Esophagus squamous epithelium (tissue), 5 donors: ENCODE measurements at places on chromosomes 4 and X. TPM values are rescaled to one million over a fixed set of nuclear protein-coding genes. Genes with fewer than 3 reads are reported as not detected.

- H3K27ac ChIP-seq, result no peak overlapping the region
- no peaks in the 10 kb centered on the region for H3K36me3 ChIP-seq
- no peak overlapping the region for H3K4me3 ChIP-seq
- no peak for DNase-seq
Measured at GRCh38 chr4:54954656-54955388, 170.6 kb downstream of the KDR start.

IRS4 gene
- not detected for total RNA-seq

DNA sequence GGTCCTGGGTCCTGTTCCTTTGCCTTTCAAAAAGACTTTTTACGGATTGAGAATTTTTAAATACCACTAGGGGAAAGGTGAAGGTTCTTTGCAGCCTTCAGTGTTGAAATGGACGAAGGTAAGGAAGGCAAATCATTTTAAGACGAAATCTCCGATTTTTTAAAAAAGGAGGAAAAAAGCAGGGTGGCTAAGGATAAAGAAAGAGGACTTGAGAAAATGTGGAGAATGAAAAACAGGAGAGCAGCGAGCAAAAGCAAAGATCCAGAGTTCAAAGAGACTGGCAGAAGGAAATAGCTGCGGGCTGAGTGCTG, 314 bp downstream of the EPHA5 start:
- no peaks in the 10 kb centered on the region for H3K36me3 ChIP-seq
- peak overlapping the region; percentile 29 for H3K4me3 ChIP-seq
- no peak overlapping the region for H3K27ac ChIP-seq

SSX3 gene
- not detected for total RNA-seq

OTC gene
- 0.15 TPM for total RNA-seq

- no peak overlapping the region for H3K4me3 ChIP-seq
- no peaks in the 10 kb centered on the region for H3K36me3 ChIP-seq
- no peaks in the 10 kb centered on the region for H3K27me3 ChIP-seq
- H3K4me1 ChIP-seq, result no peaks in the 10 kb centered on the region
- H3K27ac ChIP-seq, result no peak overlapping the region
Measured at GRCh38 chr4:180437601-180438000, 1805.6 kb upstream of the TENM3 start.

SPANXN5 gene
- not detected for total RNA-seq

DNA sequence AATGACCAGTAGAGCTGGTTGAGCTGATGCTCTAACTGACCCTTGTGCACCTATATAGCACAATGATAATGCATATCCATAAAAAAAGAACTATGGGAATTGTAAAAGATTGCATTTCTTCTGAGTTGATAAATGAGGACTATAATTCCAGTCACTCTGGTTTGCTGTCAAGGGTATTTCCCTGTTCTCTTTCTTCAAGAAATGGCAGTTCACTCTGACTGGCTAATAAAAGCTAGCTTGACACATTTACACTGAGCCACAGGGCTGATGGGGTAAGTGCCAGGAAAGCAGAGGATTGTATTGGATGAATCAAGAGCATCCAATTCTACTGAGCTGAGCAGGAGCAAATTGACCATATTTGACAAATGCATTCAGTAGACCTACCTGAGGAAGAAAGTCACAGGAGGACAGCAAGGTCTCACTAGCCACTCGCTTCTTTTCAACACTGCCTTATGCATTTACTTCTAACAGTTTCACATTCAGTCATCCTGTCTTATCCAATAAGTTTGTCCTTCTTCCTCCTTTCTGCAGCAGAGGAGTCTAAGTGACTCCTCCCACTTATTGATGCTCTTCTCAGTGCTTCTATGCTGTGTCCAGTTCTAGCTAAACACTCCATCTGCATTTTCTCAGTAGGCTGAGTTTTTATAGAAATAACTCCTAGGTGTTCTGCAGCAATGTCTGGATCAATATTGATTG, 43.0 kb downstream of the RBMX2 start:
- H3K4me1 ChIP-seq, result no peaks in the 10 kb centered on the region
- H3K27ac ChIP-seq, result no peak overlapping the region
- DNase-seq, result no peak

DNA sequence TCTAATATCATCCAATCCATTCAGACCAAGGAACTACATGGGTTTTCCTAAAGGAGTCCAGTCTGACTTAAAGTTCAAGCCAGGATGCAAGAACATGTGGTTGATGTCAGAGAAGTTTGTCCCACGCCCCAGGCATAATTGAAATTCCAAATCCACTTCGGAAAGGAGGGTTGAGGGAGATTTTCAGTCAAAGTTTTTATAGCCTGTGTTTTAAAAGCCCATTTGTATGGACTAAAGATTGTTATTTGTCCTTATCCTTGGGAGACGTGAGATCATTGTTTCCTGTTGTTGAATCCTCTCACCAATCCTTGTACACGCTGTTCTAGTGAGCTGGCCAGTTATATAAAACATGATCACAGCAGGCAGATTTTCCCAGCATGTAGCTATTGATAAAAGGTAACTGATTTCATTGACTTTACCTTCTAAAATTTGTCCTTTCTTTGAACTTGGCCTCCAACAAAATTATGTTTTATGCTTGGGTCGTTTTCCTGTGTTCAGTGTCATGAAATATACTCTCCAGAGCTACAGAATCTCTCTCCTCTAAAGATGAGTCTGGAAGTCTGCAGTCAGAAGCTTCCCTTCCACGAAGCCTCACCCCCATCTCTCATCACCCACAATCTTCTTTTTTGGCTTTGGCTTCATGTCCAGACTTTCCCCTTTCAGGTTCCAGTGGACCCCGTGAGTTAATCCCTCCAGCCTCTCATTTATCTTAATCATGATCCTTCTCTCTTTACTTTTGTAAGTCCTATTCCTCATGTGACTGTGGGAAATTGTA, 92.9 kb downstream of the ATP10D start:
- H3K36me3 ChIP-seq, result no peaks in the 10 kb centered on the region
- H3K27ac ChIP-seq, result peak overlapping the region; percentile 71
- no peaks in the 10 kb centered on the region for H3K27me3 ChIP-seq
- DNase-seq, result no peak
- no peaks in the 10 kb centered on the region for H3K4me1 ChIP-seq

DNA sequence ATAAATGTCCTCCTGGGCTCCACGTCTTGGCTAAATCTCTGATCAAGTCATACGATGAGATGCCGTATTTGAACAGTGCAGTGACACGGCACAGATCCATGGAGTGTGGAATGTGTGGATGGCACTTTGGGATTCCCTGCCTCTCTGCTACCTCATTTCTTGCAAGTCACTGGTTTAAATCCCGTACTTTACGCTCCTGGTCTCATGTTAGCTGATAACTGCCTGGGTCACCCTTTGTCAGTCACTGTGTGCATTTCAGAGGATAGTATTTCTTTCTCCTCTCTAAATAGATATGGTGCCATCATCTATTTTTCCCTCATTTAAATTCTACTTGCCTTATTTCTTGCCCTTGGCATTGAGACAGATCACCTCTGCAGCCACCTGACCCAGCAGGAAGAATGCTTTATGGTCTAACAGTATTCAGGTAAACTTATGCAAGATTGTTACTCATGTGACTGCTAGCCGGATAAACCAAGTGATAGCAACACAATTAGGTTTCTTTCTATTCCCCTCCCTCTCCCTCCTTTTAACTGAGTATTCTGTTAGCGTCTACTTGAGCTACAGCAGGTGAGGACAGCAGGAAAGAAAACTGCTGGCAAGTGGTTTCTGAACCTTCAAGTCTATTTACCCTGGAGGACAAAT, 2.8 kb downstream of the EGF start:
- H3K4me3 ChIP-seq, result no peak overlapping the region
- no peaks in the 10 kb centered on the region for H3K27me3 ChIP-seq
- H3K36me3 ChIP-seq, result no peaks in the 10 kb centered on the region
- H3K4me1 ChIP-seq, result no peaks in the 10 kb centered on the region
- no peak overlapping the region for H3K27ac ChIP-seq

GRCh38 chr4:16505726-16506125, 279.5 kb upstream of the TAPT1 start:
- H3K27me3 ChIP-seq, result no peaks in the 10 kb centered on the region
- no peaks in the 10 kb centered on the region for H3K4me1 ChIP-seq
- H3K27ac ChIP-seq, result no peak overlapping the region

- no peaks in the 10 kb centered on the region for H3K4me1 ChIP-seq
- DNase-seq, result no peak
- no peak overlapping the region for H3K27ac ChIP-seq
- H3K27me3 ChIP-seq, result no peaks in the 10 kb centered on the region
- no peaks in the 10 kb centered on the region for H3K36me3 ChIP-seq
Measured at GRCh38 chr4:188869581-188869980, 730.3 kb downstream of the TRIML1 start.

XKRX gene
- total RNA-seq, result 3.8 TPM

GRCh38 chr4:151199319-151200190, 77.4 kb upstream of the PRSS48 start:
- H3K4me3 ChIP-seq, result no peak overlapping the region
- no peaks in the 10 kb centered on the region for H3K36me3 ChIP-seq
- no peaks in the 10 kb centered on the region for H3K27me3 ChIP-seq
- peaks cover 67% of the 10 kb centered on the region for H3K4me1 ChIP-seq
- H3K27ac ChIP-seq, result peak overlapping the region; percentile 87
- DNase-seq, result no peak

FBXO8 gene
- total RNA-seq, result 22.3 TPM

DNA sequence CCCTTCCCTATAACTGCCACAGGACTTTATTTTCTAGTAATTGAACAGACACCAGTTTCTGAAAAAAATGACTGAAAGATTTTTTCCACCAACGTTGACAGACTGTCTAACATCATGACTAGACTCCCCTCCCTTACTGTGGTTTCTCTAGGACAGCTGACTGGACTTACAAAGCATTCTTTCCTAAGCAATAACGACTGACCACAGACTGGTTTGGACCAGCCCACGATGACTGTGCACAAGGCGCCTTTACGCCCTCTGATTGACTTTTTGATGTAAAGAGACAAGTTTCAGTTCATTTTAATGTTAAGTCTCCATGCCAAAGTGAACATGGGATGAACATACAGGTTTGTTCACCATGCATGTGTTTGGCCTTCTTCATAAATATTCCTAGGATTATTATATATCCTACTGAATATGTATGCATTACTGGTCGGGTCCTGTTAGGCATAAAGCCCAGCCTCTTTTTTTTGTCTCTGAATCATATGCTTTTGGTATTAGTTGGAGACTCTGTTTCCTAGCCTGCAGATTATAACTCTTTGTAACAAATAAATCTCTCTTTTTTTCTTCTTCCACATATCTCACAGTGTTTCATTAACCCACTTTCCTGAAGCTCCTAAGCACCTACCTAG, 50.5 kb upstream of the UGT2B4 start:
- no peak overlapping the region for H3K27ac ChIP-seq
- no peaks in the 10 kb centered on the region for H3K36me3 ChIP-seq
- H3K27me3 ChIP-seq, result no peaks in the 10 kb centered on the region
- DNase-seq, result no peak
- no peaks in the 10 kb centered on the region for H3K4me1 ChIP-seq

- no peaks in the 10 kb centered on the region for H3K27me3 ChIP-seq
- no peak for DNase-seq
- no peak overlapping the region for H3K27ac ChIP-seq
- H3K36me3 ChIP-seq, result no peaks in the 10 kb centered on the region
Measured at GRCh38 chr4:13981499-13981898, 354.0 kb upstream of the BOD1L1 start.

GRCh38 chr4:5200513-5200912, 149.2 kb downstream of the STK32B start:
- no peak overlapping the region for H3K27ac ChIP-seq
- H3K4me1 ChIP-seq, result no peaks in the 10 kb centered on the region
- no peak for DNase-seq
- H3K36me3 ChIP-seq, result no peaks in the 10 kb centered on the region
- H3K27me3 ChIP-seq, result no peaks in the 10 kb centered on the region

DNA sequence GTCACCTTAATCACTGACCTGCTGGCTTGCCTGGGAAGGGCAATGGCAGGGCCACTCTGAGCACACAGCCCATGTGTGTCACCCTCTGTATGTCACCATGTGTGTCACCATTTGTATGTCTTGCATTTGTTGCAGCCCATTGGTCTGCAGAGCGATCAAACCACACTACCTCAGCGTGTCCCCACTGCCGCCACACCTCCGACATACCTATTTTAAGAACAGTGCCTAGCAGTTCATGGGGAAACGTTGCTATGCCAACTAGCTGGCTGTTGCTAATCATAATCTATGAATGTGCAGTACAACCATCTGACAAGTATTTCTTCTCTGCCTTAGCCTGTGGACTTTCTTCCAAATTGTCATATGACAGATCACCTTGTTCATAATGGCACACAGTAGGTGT, 8.0 kb upstream of the CRMP1 start:
- no peaks in the 10 kb centered on the region for H3K36me3 ChIP-seq
- peaks cover 100% of the 10 kb centered on the region for H3K27me3 ChIP-seq
- no peak overlapping the region for H3K27ac ChIP-seq
- no peak overlapping the region for H3K4me3 ChIP-seq

- H3K36me3 ChIP-seq, result no peaks in the 10 kb centered on the region
- H3K27me3 ChIP-seq, result no peaks in the 10 kb centered on the region
- DNase-seq, result no peak
- H3K27ac ChIP-seq, result no peak overlapping the region
- H3K4me1 ChIP-seq, result no peaks in the 10 kb centered on the region
Measured at GRCh38 chrX:68918202-68918601, 89.4 kb downstream of the EFNB1 start.

NPY2R gene
- not detected for total RNA-seq

CT45A3 gene
- not detected for total RNA-seq

DNA sequence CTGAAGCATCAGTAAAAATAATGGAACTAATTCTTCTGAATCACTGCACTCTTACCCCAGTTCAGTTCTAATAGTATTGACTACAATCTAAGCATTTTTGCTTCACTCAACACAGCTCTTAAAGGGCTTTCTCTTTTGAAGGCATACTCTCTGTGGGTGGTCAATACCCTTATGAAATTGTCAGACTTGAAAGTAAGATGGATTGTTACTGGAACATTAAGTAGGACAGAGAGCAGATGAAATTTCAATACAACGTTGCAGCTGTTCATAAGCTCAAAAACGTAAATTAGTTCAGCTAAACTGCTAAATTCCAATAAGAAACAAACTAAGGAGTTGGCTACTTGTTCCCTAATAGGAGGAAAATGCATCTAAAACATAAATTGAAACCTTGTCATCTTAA, 352.3 kb upstream of the TENM3 start:
- H3K4me1 ChIP-seq, result no peaks in the 10 kb centered on the region
- H3K27ac ChIP-seq, result no peak overlapping the region
- no peaks in the 10 kb centered on the region for H3K27me3 ChIP-seq
- H3K36me3 ChIP-seq, result no peaks in the 10 kb centered on the region
- H3K4me3 ChIP-seq, result no peak overlapping the region

DNA sequence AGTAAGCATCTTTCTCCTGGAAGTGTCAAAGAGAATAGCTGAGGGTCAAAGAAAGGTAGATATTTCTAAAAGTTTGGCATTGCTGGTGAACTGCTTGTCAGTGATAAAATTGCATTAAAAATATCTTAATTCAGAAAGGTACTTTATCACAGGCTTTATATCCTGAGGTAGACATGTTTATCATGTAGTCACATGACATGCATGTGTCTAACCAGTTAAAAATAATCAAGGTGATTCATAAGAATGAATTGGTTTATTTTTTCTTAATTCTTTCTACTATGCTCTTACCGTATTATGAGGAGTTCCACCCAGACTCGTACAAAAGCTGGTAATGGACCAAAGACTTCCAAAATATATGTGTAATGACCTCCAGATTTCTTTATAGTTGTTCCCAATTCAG, 6.1 kb downstream of the SLC7A11 start:
- H3K27me3 ChIP-seq, result no peaks in the 10 kb centered on the region
- H3K4me1 ChIP-seq, result no peaks in the 10 kb centered on the region
- no peak overlapping the region for H3K4me3 ChIP-seq
- H3K36me3 ChIP-seq, result no peaks in the 10 kb centered on the region
- no peak for DNase-seq

ASB12 gene
- not detected for total RNA-seq

RIPPLY1 gene
- total RNA-seq, result not detected

AKAP14 gene
- total RNA-seq, result not detected
